Ovary (tissue), 10 donors: ENCODE measurements at places on chromosomes 11 and 22.

- DNase-seq: no peak
Measured at GRCh38 chr11:128728767-128729587, 35.1 kb downstream of the FLI1 start.

DNA sequence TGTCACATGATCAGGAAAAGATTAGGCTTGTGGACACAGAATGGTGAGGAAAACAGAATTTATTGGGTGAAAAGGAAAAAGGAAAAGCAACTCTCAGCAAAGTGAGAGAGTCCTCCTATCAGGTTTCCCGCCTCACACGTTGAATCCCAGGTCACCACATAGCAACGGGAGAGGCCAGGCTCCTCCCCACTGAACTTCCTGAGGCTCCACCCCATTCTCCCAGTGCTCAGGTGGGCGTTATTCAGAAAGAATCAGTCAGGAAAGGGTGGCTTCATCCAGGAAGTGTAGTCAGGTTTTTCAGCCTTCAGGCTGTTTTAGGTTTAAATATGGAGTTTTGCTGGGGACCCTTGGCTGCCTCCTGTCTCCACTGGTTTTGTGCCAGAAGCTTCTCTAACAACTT, 66.9 kb downstream of the SPON1 start:
- no peak for DNase-seq

DNA sequence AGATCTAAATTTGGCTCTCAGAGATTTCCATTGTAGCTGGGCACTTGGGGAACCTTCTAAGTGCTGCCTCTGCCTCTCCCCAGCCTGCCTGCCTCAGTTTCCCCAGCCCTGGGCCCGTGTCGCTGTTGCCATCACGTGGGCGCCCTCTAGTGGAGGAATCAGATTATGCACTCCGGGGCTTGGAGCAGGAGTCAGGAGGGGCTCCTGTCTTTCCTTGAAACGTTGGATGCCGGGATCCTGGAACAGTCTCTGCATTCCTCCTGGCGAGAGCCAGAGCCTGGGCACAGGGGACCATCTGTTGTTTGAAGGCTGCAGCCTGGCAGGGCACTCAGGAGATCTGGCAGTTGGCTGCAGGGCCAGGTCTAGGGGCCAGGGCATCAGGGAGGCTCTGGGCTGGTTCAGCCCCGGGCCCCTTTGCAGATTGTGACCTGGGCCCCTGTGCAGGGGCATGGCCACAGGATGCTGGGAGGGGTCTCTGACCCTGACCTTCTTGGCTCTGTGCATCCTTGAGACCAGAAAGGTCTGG, 71.6 kb downstream of the LRP5 start:
- peak; percentile 79 for DNase-seq

DNA sequence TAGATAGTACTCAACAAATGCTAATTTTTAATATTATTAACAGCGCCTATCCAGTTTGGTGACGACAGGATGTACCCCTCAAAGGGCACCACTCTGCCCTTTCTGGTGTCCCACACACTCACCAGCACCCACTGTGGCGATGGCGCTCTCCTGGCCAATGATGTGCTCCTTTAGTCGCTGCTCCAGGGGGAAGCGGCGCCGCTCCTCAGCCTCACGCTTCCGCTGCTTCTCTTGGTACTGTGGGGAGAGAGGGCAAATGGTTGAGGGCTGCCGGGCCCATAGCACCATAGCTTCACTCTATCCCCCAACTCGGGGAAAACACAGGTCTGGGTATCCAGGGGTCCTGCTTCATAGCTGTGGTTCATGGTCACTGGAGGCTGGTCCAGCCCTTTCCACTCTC, 73.0 kb upstream of the PHOX2A start:
- DNase-seq: no peak
